CD4-positive, alpha-beta T cell treated with Interleukin-12 subunit alpha and Interleukin-12 subunit beta, for 1 hour (primary cell): ENCODE measurements at places on chromosomes 5 and 9.
A peak's percentile ranks its signal among the peaks of the same experiment; 100 is the strongest.

GRCh38 chr5:90553711-90554110, 4.9 kb upstream of the ADGRV1 start:
- no peak for DNase-seq

DNA sequence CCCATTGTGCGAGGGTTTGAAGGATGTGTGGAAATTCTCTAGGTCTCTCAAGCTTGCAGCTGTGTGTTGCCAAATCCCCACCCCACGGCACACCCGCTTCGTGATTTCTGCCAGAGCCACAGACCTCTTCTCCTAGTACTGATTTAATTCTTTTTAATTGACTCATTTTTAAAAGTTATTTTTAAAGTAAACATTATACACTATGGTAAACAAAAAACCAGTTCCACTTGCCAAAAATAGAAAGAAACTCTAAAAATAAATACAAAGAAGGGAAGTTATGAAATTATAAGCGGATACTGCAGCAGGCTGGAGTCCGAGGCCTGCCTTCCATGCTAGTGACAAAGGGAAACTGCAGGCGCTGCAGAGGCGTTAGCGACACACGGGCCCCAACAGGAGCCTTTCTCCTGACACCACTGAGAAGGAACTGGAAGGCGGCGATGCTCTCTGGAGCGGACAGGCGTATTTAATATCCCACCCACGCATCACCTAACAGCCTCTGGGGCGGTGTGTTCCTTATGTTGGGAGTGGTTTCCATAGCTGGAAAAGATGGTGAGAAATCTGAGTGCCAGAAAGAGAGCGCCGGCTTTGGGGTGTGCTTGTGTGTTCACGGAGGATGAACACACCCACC, 122.5 kb downstream of the COL23A1 start:
- no peak for DNase-seq

- DNase-seq, result no peak
These were observed 97.4 kb upstream of the MAST4 start for GRCh38 chr5:66498791-66499207.

GRCh38 chr5:168216989-168217388, 74.5 kb upstream of the WWC1 start:
- DNase-seq, result no peak

- no peak for DNase-seq
These were observed 23.1 kb upstream of the NSMF start for GRCh38 chr9:137482094-137482781.

DNA sequence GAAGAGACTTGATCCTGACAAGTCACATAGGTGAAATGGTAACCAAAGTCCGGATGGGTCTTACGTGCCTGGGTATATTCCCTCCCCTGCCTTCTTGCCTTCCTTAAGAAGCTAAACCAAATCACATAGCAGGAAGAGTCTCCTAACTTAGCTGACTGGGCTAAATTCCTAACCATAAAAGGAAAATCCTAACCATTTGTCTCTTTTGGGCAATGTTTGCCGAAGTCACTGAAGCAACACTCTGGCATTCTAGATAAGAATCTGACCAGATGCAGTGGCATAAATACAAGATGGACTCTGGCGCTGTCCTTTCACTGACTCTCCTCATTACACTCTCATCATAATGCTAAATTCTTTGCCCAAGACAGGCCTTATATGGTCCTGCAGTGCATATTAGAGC, 625.5 kb upstream of the RORB start:
- DNase-seq, result no peak

DNA sequence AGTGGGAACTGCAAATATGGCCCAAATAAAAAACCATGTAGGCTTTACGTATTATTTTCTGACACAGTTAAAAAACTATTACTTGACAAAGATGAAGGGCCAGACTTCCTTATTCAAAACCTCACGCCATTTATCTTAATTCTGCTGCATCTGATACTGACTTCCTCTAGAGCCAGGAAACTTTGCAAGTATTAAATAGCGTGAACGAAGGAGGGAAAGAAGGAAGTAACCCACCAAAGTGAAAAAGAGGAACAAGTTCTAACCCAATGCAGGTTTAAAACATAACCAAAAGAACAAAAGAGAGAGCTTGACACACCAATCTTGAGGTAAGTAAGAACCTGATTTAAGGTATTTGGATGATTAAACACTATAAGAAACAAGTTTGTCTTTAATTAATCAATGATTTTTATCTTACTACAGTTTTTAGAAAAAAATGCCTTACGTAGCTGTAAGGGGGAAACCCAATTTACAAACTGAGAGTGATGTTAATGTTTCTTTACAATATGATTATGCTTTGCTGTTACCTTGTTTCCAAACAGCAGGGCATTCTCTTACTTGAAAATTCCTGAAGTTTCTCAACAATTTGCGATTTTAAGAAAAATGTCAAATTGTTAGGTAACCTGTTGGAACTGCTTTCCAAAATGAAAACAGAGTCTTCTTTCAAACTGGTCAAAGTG, at the start of gene GAPT:
GAPT (plus strand) TSS at position 220 of the 677 bp plus-strand sequence. CDS start 3,102 bp downstream, outside the sequence.
- peak; percentile 3 for DNase-seq

GRCh38 chr9:21336457-21336856, 1.3 kb upstream of the KLHL9 start:
- no peak for DNase-seq

DNA sequence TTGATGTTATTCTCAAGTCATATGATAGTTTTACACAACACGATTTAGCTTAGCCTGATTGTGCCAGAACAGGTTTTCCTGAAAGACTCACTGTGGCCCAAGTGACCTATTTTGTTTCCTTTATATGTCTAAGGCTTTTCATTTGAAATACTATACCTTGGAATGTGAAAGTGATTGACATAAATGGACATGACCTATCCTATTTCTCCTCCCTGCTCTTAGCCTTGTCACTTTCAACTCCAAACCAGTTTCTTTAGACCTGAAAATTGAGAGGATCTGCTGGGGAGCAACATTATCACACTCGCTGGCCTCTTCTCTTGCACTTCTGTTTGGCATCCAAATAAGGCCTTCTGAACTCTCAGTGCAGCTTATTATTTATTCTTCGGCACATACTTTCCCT, 496.8 kb downstream of the MAT2B start:
- DNase-seq, result no peak

DNA sequence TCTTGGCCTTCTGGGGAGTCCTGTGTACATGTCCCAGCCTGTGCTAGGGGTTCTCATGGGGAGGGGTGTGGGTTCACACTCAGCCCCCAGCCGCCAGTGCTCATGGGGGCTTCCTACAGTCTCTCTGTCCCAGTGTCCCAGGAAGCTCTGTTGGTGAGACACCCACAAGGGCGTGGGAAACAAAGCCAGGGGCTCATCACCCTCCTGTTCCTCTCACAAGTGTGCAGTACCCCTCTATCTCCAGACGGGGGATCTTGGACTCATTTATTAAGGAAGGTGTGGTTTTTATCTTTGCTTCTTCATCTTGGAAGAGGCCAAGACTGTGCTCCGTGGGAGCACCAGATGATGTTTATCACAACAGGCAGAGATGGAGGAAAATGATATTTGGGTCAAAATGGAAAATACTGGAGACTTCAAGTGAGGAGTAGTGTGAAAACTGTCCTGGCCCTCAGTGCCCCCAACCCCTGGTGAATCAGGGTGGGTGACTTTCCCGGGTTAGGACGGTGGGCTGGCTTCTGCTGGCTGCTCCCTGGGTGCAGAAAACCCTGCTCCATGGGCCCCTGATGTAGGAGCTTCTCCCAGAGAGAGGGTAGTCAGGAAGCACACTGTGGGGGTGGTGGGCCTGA, 15.2 kb downstream of the TMEM171 start:
- DNase-seq, result no peak

- no peak for DNase-seq
These were observed 2025.5 kb upstream of the NUDT12 start for GRCh38 chr5:105587963-105588662.

DNA sequence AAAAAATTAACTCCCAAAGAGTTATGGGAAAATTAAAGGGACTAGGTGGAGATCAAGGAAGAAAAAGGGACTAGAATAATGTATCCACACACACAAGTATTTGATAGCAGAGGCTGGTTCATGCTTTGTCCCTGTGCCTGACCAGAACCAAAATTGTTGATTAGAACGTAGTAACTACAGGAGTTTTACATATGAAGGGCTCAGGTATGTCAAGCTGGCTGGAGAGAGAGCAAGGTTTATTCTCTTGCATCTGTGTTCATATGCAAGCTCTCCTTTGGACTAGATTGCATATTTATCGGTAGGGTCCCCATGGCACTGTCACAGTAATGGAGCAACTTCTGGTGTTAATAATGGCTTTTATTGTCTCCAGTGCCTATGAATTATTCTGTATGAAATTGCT, 239.9 kb upstream of the TRPM3 start:
- no peak for DNase-seq

- no peak for DNase-seq
These were observed 94.8 kb downstream of the PPIC start for GRCh38 chr5:122941737-122942136.

DNA sequence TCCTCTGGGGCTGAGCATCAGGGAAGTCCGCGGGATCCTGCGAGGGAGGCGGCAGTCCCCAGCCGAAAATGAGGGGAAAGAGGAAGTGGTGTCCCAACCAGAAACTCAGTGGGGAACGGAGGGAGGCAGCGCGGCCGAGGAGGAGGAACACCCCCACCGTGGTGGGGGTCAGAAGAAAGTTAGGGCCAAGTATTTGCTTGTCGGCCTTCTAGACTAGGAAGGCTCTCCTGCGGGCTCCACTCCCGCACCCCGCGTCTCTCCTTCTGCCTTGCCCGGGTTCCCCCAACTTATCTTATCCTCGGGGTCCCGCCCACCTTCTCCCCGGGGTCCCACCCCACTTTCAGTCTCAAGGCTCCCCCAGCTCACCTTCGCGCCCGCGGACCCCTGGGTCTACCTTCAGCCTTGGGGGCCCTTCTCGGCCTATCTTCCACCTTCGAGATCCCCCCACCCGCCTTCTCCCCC, 557 bp upstream of the PHF2 start:
- DNase-seq, result peak; percentile 67
